Right cardiac atrium (tissue), 5 donors: ENCODE measurements at places on chromosomes 2 and 18. TPM values are rescaled to one million over a fixed set of nuclear protein-coding genes. Genes with fewer than 3 reads are reported as not detected.
A peak's percentile ranks its signal among the peaks of the same experiment; 100 is the strongest.

Gene ATP8B1
- 11.5 TPM for total RNA-seq

DNA sequence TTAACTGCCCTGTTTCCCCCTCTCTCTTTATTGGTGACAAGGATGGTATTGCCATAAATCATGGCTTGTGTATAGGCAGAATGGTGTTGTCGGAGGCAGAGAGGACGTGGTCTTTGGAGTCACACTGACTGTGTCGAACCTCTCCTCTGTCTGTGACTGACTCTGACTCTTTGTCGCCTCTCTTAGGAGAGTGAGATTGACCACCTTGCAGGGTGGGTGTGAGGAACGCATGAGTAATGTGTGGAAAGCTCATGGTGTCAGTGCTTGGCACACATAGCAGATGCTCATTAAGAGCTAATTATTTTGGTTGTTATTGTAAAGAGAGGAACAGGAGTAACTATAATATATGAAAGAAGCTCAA, 145.6 kb downstream of the TTC27 start:
- DNase-seq, result no peak

Gene MRO
- total RNA-seq, result 8.5 TPM

Gene ABCG8
- total RNA-seq, result not detected

DNA sequence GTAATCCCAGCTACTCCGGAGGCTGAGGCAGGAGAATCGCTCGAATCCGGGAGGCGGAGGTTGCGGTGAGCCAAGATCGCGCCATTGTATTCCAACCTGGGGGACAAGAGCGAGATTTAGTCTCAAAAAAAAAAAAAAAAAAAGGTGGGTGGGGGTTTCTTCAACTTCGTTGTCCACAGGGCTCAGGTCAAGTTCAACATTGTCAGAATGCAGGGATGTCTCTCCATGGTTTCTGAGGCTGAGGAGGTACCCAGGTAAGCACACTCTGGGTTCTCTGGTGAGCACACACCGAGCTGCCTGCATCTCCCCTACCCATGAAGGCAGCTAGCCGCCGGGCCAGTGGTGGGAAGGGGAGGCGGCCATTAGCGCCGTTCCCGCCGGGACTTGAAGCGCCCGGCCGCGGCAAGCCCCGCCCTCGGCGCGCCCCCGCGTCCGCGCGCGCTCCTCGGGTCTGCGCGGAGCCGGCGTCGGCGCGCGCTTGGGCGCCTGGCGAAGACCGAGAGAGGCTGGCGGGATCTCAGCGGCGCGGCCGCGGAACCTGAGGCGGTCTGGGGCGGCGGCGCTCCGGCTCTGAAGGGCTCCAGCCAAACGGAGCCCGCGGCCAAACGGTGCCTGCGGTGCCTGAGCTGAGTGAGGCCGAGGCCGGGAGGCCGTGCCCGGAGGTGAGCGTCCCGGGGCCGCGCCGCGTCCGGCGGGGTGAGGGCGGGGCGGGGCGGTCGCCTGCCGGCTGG, at the start of gene UBXN2A:
TSS of gene UBXN2A (plus strand) at position 477 of the 731 bp plus-strand sequence. CDS start 17,852 bp downstream, outside the sequence.
- peak; percentile 90 for DNase-seq

DNA sequence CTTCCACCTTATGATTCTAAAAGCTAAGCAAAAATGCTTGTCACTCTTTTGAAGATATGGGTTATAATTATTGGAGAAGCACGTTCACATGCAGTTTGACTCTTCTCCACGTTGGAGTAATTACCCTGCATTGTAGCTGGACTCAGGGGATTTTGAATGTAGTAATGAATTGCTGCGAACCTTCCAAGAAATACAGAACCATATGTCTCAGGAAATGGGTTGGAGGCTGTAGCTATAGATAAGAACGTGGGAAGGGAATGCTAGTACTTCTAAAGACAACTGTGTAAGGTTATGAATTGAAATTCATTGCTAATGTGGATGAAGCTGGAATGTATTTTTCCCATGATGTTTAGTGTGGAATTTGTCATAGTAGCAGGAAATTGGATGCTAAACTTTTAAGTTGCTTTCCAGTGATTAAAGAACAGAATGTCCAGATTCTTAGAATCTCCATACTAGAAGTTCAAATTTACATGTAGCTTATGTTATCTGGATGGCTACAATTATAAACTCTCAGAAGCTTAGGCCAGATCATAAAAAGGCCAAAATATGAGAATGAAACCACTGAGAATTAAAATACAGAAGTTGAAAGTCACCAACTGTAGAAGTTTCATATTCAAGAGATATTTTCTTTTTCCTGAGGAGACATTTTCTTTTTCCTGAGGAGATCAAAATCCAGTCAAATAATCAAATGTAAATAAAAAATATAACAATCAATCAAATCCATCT, 27.3 kb upstream of the SPOPL start:
- DNase-seq, result no peak

DNA sequence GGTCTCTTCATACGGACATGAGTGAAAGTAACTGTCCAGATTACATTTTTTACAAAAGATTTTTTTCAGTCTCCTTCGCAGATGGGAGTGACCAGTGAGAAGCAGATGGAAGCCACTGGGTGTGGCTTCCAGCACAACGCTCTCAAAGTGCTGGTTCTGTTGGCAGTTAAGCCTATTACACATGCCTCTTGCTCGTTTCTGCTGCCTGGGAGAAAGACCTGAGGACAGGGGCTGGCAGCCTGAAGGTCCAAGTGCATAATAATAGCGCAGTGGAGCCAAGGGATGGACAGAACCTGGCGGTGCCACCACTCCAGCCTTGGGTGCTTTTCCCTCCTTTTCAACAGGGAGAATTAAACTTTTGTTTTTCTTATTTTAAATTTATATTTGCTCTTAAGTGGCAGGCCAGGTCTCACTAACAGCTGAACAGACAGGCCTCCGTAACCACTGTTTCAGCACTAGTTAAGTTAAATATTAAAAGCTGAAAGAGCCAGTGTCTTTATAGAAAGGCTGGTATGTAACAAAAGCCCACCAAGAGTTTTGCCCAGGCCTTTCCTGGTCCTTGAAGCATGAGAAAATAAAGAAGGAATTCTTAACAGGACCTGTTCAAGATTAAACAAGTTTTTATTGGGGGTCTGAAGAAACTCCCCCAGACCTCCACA, 1.2 kb upstream of the SKA1 start:
- DNase-seq, result no peak

Gene ADCYAP1
- total RNA-seq, result not detected

Gene FLACC1
- total RNA-seq, result 5.5 TPM

DNA sequence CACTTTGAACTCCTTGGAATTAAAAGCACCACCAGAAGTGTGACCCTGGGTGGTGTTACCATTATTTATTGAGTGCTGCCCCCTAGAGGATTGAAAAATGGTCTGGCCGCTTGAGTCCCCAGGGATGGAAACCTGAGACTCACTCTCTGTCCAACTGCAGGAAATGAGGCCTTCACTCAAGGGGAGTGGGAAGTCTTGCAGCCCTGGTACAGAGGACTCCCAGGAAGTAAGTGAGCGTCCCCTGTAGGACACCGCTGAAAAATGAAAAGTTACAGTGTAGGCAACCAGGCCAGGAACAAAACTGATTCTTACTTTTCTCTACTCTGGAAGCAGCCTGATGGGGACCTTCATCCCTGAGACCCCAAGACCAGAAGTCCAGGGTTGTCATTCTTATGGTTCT, 2.2 kb upstream of the NRP2 start:
- DNase-seq, result no peak

Gene ALKAL2
- total RNA-seq, result 0.20 TPM

DNA sequence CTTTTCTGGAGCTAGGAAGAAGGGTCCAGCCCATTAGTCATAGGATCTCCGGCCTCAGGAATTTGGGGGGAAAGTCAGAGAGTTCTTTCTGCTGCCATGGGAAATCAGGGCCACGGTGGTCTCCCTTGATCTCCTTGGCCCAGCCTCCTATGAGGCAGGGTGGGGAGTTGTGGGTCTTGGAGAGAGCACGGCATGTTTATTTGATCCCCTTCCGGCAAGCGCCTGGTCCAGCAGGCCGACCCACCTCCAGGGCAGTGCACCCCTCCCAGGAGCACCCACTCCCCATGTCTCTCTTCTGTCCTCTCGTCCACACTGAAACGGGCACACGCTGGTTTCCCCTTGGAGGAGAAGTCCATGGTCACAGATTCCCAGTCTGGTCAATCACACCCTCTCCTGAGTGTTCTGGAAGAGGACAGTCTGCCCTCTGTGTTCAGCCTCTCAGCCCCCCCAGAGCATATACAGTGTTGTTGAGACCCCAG, 464.6 kb upstream of the HS6ST1 start:
- no peak for DNase-seq

Gene TMEM37
- 9.6 TPM for total RNA-seq

DNA sequence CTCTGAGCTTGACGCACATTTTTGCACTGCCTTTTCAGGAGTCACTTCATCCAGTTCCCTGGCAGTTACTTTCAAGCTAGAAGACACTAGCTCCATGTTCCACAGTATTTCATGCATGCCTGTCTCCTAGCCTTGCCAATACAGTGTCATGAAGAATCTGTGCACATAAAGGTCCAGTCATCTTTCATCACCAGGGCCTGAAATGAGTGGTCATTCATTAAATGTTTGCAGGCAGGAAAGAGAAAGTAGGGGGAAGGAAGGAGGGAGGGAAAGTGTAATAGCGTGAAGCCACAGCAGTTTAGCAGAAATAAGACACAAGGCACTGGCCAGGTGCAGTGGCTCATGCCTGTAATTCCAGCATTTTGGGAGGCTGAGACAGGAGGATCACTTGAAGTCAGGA, 92.4 kb upstream of the COPS8 start:
- DNase-seq, result no peak

DNA sequence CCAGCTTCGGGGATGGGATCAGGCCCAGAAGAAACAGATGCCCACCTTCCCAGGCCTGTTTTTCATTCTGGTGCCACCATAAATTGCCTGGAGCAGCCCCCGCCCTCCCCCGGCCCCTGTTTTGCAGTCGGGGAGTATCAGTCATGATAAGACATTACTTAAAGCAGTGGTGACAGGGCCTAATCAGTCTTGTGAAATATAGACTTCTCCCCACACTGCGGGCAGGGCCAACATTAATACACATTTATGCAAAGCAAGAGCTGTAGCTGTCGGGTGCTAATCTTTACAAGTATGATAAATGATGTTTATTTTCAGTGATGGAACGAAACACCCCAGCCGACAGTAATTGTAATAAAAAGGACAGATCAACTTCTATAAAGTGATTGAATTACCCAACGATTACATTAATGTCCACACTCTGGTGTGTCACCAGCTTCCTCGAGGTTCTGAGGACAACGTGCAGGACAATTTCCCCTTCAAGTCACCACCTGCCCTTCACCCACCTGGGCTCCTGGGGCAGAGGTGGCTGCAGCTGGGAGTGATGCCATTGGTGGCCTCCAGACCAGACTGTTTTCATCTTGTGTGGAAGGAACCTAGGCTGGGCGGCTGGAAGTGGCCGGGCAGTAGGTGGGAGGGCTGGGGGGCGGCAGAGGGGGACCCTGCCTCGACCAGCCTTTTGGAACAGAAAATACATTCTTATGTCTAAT, 226.0 kb downstream of the TFCP2L1 start:
- DNase-seq, result no peak

DNA sequence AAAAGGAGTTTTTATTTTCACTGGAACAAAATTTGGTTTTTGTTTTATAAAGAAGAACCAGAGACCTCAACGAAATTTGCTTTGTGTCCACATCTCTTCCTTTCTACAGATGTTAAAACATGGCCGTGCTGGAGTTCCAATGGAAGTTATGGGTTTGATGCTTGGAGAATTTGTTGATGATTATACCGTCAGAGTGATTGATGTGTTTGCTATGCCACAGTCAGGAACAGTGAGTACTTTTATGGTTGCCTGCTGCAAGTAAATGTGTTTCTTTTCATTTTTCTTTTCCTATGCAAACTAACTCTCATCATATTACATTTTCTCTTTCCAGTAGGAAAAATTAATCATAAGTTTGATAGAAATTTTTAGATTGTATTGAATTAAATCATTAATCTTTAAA, 48.4 kb upstream of the TBR1 start:
- DNase-seq, result no peak
